ENCODE measurements at places on chromosomes 7 and 10.

DNA sequence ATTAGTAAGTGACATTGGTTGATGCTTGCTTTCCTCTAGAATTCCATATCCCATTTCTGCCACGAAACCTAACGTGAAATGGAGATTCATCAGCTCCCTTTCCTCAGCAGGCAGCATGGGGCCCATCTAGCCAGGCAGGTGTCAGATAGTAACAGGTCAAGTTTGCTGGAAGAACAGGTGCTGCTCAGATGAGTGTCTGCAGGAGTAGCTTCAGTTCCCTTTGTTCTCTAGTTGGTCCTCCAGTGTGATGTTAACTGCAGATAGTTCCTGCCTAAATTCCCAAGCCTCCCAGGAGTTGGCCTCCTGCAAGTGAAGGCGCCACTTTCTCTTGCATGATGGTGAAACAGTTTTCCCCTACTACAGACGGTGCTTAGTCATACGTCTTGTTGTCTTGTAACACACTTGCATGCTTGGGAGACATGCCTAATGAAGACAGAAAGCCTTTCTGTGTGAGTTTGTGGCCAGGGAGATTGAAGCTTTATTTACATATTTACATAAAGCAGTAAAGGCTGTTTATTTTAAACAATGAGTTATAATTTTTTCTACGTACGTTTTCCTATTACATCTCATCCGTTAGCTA, 175.4 kb downstream of the CHN2 start:
- no peak for DNase-seq

DNA sequence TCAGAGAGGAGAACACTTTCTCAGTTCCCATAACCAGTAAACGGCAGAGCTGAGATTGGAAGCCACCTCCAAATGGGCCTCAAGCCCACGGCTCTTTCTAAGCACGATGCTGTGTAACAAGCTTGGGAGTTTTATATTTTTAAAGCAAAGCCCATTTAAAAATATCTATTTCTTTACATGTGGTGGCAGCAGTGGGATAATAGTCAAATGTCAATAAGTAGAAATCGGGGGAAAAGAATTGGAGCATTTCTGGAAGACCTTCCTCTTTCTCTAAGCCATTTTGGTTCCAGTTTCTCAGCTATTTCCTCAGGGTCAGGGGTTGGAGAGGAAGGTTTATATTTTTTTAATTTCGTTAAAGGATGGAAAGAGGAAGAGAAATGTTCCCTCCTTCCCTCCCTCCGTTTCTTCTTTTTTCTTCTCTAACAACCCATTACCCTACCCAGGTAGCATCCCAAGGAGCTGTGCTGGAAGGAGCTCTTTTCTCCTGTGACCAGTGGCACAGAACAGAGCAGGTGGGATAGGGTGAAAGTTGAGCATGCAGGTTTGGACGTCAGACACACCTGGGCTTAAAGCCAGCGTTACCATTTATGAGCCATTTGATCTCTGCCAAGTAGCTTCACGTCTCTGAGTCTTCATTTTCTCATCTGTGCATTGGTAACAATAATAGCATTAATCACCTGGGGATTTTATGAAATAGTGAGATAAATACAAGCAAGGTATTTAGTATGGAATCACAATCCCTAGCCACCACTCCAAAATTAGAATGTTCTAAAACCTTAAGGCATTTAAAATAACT, 515.7 kb downstream of the RPS24 start:
- no peak for DNase-seq

- DNase-seq = no peak
Measured at GRCh38 chr7:78143661-78144060, 345.1 kb downstream of the PHTF2 start.

GRCh38 chr7:5393748-5394147, 29.9 kb downstream of the TNRC18 start:
- no peak for DNase-seq

GRCh38 chr7:154776350-154776749, 226.6 kb downstream of the PAXIP1 start:
- DNase-seq = no peak

DNA sequence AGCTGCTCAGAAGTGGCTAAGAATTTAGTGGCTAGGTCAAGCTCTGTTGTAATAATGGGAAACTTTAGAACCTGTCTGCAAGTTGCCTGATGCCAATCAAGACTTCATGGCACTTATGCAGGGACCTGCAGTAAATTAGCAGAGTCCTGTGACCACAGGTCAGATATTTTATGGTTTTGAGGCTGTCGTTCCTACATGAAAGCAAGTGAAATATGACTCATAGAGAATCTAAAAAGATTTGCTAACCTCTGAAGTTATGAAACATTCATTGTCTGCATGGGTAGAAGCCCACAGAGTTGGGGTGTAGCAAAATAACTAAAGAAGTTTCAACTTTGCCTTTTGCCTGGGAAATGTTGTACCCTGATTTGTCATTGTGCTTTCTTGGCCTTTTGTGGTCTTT, 32.3 kb downstream of the SLC39A12 start:
- DNase-seq = no peak

- DNase-seq = no peak
Measured at GRCh38 chr10:117362313-117362712, 12.9 kb downstream of the PDZD8 start.

GRCh38 chr7:8131694-8132605, 130.0 kb downstream of the ICA1 start:
- DNase-seq = no peak

- DNase-seq = no peak
Measured at GRCh38 chr10:100528921-100529474, 673 bp downstream of the NDUFB8 start.

DNA sequence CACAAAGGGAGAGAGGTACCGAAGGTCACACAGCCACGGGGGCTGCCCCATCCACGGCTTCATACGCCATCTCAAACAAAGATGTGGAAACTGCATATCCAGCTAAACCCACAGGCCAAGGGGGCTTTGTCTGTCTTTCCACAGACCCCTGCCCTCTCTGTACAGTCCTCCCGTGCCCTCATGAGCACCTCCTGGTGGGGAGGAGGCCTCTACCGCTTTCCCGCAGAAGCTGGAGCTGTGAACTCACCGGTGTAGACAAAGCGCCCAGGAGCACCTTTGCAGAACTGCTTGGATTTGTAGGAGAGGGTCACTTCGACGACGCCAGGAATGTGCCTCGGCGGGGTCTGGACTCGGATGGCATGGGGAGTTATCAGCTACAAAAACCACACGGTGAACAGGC, 97.2 kb downstream of the EBF3 start:
- no peak for DNase-seq

DNA sequence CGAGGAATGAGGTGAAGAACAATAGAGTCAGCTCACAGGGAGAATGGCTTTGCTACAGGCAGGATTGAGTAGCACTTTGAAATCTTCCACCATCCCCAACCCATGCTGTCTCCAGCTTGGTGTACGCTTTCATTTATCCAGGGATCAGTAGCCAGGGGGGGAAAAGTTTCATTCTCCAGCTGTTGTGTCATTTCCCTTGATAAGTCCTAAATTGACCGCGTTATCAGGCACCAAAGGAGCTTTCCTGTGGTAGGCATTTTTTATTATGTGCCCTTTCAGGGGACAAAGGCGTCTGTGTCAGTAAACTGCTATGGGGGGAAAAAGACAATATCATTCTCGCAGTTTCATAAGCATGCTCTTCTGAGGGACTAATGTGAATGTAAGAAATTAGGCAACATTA, 106.6 kb upstream of the YAE1 start:
- no peak for DNase-seq

DNA sequence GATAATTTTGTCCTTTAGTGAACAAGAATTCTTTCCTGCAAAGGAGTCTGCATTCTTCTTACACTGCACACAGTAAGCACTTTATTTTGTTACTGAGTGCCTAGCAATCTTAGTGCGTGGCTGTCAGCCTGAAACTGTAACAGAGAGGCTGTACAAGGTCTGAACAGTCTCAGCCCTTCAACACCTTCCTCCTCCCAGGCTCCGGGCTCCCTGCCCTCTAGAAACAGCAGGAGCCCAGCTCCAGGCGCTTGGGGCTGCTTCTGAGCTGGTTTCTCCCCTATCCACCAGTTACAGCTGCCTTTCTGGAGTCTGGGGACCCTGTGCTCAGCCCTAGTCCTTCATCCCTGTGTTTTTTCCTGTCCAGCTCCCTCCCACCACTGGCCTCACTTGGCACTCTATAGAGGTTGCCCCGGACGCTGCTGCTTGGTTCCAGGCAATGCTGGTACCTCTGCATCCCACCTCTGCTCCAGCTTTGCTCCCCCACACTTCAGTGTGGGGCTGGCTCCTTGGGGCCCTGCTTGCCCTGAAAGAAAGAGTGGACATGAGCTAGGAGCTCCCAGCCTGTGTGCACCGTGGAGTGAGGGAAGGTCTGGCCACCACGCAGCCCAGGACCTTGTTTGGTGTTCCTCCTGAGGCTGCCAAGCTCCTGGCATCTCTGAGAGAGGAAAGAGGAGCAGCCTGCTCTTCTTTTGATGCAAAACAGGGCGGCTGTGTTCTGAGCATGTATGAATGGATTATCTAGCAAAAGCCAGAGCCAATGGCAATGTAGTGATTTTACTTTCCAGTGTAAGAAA, 251.2 kb upstream of the GRB10 start:
- no peak for DNase-seq

DNA sequence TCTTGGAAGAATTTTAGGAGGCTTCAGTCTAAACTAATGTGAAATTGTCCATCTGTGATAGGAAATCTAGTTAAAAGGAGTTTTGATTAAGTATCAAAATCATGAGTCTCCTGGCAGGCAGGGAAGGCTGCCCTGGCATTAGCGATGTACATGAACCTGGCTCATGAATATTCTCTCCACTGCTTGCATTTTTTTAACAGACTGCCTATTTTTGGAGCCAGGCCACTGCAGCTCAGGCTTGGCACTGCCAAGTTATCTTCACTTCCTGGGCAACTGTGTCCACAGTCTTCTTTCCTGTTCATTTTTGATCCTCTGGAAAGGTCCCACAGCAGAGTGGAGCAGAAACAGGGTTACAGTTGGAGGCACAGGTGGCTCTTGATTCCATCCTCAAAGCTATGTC, 7.0 kb downstream of the GPR26 start:
- no peak for DNase-seq

- DNase-seq = no peak
Measured at GRCh38 chr7:79534128-79534527, 80.7 kb upstream of the MAGI2 start.

- DNase-seq = no peak
Measured at GRCh38 chr10:94294168-94294567, 68.6 kb downstream of the NOC3L start.

DNA sequence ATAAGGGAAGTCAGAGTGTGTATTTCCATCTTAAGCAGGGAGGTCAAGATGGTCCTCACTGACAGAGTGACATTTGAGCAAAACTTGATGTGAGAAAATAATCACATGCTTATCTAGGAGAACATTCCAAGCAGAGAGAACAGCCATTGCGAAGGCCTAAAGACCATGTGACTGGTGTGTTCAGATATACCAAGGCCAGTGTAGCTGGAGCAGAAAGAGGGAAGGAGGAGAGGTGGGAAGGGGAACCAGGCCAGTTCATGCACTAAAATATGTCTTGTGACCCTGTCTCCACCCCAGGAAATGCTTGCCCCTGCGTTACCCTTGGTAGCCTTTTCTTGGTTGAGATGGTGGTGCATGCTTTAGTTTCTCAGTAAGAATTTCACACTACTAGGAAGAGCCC, 77.4 kb downstream of the CACNB2 start:
- DNase-seq = no peak

DNA sequence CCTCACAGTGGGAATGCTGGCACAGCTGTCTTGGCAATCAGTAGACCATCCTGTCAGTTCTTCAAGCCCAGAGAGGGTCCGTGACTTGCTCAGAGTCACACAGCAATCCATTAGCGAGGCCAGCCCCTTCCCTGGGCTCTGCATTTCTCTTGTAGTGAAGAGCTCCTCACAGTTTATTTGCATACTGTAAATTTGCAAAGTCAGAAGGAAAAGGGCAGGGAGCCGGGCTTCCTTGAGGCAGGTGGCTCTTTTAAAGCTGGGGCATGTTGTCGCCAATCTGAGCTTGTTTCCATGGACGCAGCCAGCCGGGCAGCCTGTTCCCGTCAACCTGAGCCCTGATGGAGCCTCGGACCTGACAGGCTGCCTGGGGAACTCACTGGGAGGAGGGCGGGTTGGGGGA, 123.4 kb downstream of the CUX1 start:
- no peak for DNase-seq

GRCh38 chr10:33293076-33293475, 41.4 kb downstream of the NRP1 start:
- DNase-seq = no peak

- DNase-seq = no peak
Measured at GRCh38 chr7:101401390-101402080, 38.9 kb downstream of the COL26A1 start.

- DNase-seq = no peak
Measured at GRCh38 chr10:25666276-25666675, 267.8 kb upstream of the MYO3A start.

DNA sequence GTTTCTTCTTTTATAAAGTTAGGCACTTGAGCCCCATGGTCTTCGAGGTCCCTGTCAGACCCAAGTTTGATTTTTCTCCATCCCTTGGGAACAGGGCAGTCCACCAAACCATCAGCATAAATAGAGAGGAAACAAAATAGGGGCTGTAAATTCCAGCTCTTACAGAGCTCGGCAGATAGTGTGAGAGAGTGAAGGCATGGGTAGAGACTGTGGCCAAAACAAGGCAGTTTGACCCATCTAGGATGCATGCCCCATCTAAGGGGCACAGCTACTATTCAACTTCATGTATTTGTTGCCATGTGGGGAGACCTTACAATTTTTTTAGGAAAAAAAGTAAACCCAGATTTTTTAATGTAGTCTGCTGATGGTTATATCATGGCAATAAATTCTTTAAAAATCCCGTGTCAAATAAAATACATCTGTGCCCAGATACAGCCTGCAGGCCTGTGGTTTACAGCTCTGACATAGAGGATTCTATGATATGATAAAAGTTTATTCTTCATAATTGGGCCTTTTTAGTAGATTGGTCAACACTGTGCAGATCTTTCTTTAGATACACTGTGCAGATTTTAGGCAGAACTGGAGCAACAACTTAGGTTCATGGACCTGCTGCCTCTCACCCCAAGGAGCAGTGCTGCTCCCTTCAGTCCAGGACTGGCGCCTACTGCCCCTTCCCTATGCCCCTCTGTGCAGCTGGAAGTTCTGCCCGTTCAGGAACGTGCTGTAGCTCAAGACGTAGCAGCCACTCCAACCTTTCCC, 5.3 kb downstream of the PPP1R3C start:
- no peak for DNase-seq

GRCh38 chr7:123485187-123485586, 49.2 kb downstream of the IQUB start:
- no peak for DNase-seq

- no peak for DNase-seq
Measured at GRCh38 chr7:100373261-100373831, at the start of gene PILRA. Gene PILRA (plus strand): TSS chr7:100373487. CDS start chr7:100373657, 170 bp downstream.

GRCh38 chr7:102009628-102010027, 192.2 kb downstream of the CUX1 start:
- DNase-seq = no peak

GRCh38 chr10:58177362-58177947, 90.2 kb downstream of the IPMK start:
- DNase-seq = no peak

Data from ovary (tissue), 10 donors.